ENCODE measurements at places on chromosomes 1 and 21.

GRCh38 chr1:98304888-98305287, 356.6 kb upstream of the SNX7 start:
- no peak for DNase-seq

DNA sequence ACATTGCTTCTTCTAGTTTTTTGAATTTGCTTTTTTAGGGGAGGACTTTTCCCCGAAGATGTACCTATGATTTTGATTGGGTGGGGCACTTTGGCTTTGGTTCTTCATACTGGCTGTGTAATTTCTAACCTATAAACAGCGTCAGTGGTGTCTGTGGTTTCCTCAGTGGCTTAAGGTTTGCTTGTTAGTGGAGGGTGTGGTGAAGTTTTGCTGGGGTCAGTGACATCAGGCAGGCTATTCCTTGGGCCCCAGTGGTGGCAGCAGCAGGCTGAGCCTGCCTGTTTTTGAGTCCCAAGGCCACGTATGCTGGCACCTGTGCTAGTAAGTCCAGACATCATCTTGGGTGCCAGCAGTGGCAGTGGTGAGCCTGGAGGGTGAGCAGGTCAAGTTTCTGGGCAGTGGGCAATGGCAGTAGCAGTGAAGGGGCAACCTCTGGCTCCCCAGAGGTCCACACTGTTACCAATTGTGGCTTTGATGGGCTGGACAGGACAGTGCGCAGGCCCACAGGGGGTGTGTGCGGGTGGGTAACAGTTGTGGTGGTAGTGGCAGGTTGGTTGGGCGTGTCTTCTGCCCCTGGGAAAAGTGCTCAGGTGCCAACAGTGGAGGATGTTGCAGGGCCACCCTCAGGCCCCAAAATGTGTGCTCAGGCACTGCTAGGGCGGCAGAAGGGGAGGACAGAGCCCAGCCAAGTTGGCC, 54.9 kb upstream of the B3GALT2 start:
- DNase-seq: no peak

DNA sequence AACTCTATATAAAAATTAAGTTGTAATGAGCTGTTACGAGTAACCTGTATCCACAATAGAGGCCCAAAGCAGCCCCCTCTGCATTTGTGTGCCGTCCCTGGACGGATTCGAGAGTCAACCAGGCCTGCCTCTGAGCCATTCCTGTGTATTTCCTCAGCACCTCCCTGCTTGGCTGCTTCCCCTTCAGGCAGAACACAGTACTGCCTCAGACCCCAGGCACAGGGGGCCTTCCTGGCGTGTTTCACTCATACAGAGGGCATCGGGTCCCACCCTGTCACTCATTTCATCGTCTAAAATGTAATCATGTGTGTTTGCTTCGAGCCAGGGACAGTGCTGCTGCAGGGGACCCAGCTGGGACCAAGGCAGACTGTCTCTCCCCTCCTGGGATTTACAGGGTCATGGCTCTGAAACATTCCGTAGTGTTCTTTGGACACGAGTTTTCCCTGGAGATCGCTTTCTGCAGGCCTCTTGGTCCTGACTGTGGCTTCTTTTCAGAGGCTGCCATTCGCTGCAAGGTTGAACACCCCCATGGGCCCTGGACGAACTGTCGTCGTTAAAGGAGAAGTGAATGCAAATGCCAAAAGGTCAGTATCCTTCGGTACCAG, 19.4 kb downstream of the LGALS8 start:
- DNase-seq: no peak

GRCh38 chr1:175129997-175130648, 62.5 kb downstream of the KIAA0040 start:
- no peak for DNase-seq

DNA sequence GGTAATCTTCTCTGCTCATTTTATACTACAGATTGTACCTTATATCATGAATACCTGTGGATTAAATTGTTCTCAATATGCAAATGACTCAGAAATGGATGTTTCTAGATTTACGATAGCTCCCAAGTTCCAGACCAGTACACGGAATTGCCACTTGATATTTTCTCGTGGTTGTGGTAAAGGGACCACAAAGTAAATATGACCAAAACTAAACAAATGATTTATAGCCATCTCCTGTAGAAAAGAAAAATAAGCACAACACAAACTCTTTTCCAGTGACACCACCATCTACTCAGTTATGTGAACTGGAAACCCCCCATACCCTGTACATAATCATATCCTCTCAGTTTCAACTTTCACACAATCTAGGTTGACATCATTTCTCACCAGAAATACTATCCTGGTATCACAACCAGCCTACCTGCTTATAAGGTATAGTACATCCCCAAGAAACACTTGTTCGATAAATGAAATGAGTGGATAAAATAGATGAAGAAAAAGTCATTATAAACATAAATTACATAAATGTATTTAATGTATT, 172.3 kb downstream of the ADGRL4 start:
- no peak for DNase-seq
